ENCODE measurements at places on chromosomes 5 and 9. TPM values are rescaled to one million over a fixed set of nuclear protein-coding genes. Genes with fewer than 3 reads are reported as not detected.

GRCh38 chr9:132609829-132610228 lies 27.4 kb downstream of the BARHL1 start:
- no peaks in the 10 kb centered on the region for H3K27me3 ChIP-seq
- peaks cover 98% of the 10 kb centered on the region for H3K36me3 ChIP-seq
- H3K4me1 ChIP-seq, result no peaks in the 10 kb centered on the region

DNA sequence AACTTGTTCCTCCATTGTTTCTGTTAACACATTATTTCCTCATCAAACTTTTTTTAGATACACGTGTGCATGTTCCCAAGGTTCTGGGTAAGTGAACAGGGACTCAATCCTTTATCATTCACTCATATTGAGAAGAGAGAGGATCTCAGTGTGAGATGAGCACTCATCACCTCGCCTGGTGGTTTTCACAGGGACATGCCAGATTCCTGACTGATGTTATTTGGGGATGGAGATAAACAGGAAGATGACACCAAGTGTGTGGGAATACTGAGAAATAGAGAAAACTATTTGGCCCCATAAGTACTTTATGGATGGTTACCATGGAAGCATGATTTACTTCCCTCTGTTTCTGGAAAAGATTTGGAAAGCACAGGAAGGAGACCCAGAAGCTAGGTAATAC lies 533.3 kb upstream of the DMAC1 start:
- DNase-seq, result no peak
- H3K27ac ChIP-seq, result no peak overlapping the region
- no peak overlapping the region for H3K4me3 ChIP-seq
- no peaks in the 10 kb centered on the region for H3K36me3 ChIP-seq

- no peak overlapping the region for H3K4me3 ChIP-seq
- H3K27me3 ChIP-seq, result no peaks in the 10 kb centered on the region
- H3K36me3 ChIP-seq, result no peaks in the 10 kb centered on the region
Observed at GRCh38 chr5:151298063-151298855, 5.3 kb downstream of the SLC36A3 start.

- no peaks in the 10 kb centered on the region for H3K36me3 ChIP-seq
- no peak overlapping the region for H3K4me3 ChIP-seq
- peaks cover 57% of the 10 kb centered on the region for H3K4me1 ChIP-seq
- no peaks in the 10 kb centered on the region for H3K27me3 ChIP-seq
- no peak for DNase-seq
- peak overlapping the region; percentile 76 for H3K27ac ChIP-seq
Observed at GRCh38 chr9:127132375-127132774, 9.9 kb upstream of the ANGPTL2 start.

DNA sequence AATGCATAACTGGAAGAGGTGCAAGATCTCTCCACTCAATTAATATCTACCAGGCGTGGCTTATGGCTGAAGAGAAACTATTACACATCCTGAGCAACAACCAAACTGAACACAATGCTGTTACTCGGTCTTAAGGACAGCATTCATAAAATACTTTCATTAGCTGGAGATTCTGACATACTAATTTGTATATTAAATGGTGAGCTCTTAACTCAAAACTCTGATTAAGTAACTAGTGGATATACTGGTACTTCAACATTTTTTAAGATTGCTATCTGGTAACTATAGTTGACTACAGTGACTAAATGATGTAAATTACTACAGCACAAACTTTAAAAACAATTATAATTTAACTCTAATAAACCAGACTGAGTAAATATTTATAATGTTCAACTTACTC lies 15.8 kb downstream of the ZDHHC21 start:
- H3K36me3 ChIP-seq, result peaks cover 4% of the 10 kb centered on the region
- H3K4me1 ChIP-seq, result no peaks in the 10 kb centered on the region
- DNase-seq, result no peak
- H3K4me3 ChIP-seq, result no peak overlapping the region
- no peak overlapping the region for H3K27ac ChIP-seq
- no peaks in the 10 kb centered on the region for H3K27me3 ChIP-seq

- DNase-seq, result no peak
- H3K4me3 ChIP-seq, result no peak overlapping the region
- H3K36me3 ChIP-seq, result no peaks in the 10 kb centered on the region
- no peaks in the 10 kb centered on the region for H3K27me3 ChIP-seq
Observed at GRCh38 chr9:99873531-99873930, 32.9 kb upstream of the STX17 start.

GRCh38 chr5:43039152-43039470 lies 1.0 kb downstream of the ANXA2R start:
- H3K4me3 ChIP-seq, result peak overlapping the region; percentile 66
- peaks cover 27% of the 10 kb centered on the region for H3K27me3 ChIP-seq
- H3K4me1 ChIP-seq, result peaks cover 22% of the 10 kb centered on the region
- peak overlapping the region; percentile 98 for H3K27ac ChIP-seq

Gene SPATA31A3
- total RNA-seq, result not detected

Data from lower lobe of right lung (tissue), 2 donors.